Hippocampal formation (tissue), 2 donors: ENCODE measurements at places on chromosomes 3 and 15.
A peak's percentile ranks its signal among the peaks of the same experiment; 100 is the strongest.

DNA sequence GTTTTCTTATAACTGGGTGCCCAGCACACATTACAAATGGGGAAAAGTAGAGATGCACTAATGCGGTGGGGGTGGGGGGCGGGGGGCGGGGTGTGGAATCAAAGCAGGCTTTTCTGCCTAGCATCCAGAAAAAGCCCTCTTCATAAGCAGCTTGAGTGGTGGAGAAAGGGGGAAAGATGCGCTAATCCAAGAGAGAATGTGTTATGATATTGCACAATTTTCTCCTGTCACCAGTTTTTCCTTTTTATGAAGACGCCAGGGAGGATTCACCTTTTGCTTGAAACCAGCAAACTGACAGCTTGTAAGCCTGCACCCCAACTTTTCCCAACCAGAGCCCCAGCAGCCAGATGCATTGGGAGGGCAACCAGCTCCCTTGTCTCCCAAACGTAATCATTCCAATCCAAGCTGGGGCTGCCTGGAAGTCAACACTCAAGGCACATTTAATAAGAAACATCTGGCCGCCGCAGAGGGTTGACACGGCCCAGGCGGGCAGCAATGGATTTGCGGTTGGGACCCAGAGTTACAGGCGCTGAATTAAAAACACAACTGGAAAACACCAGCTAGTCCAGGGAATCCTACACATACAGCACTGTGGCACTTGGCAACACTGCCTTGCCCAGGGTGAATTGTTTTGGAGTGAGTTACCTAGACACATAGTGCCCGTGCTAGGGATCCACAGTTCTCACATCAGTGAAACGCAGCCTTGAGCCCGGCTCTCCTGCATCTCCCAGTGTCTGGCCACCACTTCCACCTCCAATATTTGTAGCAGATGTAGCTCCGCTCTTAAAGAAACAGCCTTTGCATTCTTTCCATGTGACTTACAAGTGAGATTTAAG is 218.5 kb upstream of the PRICKLE2 start:
- DNase-seq: no peak

GRCh38 chr3:46024131-46024530 is 3.2 kb downstream of the XCR1 start:
- DNase-seq: no peak

- DNase-seq: no peak
Observed at GRCh38 chr3:176633511-176633910, 563.8 kb downstream of the TBL1XR1 start.

- DNase-seq: no peak
Observed at GRCh38 chr3:172159962-172160538, 120.7 kb downstream of the FNDC3B start.

DNA sequence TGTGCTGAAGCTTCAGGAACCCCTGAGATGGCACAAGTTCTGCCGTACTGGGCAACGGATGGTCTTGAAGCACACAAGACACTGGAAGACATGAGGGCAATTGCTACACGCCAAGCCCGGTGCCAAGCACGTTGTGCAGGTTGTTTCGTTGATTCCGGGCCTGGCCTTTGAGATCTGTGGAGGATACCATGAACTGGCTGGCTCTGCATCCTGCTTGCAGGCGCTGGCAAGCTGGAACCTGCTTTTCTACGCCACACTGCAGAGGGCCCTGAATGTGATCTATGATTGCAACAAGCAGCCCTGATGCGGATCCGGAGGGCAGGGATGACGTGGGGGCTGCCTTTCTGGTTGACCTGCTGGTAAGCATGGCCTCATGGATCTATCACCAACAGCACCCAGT is 262.5 kb upstream of the ATP10A start:
- no peak for DNase-seq

GRCh38 chr3:152858170-152858800 is 23.4 kb downstream of the P2RY1 start:
- no peak for DNase-seq

DNA sequence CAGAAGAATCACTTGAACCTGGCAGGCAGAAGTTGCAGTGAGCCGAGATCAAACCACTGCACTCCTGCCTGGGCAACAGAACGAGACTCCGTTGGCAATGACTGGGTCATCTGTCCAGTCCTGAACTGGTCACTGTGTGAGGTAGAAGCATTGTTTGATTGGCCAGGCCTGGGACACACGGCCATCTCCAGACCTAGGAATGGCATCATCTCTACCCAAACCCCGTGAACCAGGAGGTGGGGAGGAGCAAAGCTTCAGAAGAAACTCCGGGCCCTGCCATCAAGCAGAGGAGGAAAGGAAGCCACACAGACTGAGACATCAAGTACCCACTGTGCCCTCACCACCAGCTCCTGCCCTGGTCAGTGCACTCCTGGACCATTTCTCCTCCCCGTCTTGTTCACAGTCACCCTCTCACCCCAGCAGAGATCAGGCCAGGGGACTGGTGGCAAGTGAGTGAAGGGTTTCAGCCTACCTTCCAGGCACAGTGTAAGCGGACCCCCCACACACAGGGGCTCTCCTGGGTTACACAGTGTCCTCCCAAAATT is 31.6 kb downstream of the GOLGA6L2 start:
- DNase-seq: no peak

DNA sequence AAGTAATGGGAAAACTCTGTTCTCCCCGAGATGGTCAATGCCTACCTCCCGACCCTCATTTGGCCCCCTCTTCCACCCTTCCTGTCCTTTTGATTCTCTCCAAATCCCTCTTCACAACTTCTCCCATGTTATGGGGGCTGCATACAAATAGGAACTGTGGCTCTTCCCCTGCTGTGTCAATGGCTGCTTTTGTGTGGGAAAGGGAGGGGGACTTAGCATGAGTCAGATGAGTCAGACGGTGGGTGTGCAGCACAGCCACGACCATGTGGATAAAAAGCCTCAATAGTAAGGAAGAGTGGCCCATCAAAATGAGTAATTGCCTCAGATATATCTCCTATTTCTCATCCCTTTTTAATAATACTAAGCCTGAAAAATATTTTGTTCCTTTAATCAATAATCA is 31.9 kb downstream of the SPATA16 start:
- peak; percentile 0 for DNase-seq

DNA sequence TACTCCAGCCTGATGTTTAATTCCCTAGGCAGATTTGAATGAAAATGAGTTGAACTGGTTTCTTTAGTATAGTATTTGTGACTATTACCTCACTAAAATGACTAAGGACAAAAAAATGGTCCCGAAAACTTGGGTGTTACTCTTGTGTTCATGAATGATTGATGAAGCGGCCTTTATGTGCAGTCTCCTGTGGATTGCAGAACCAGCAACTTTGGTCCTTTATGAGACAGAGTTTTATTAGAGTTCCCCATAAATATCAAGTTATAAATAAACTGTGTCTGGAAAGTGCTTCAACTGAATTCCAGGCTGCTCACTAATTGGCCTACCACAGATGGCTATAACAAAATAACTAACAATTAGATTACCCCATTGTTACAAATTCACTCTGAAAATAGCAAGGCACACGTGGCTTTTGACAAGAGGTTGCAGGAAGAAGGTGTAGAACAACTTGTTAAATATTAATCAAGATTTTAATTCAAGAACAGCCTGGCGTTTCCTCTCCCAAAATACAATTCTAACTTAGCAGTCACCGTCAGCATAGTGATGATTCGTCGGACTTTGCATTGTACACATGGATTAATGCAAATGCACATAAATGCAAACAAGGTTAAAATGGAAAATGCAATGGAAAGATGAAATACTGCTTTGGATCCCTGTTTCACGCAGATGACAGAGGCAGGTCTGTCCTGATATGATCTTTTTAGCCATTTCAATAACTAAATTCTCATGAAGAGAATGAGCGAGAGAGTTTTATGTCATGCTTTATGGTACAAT is 567.3 kb upstream of the ZNF717 start:
- no peak for DNase-seq

DNA sequence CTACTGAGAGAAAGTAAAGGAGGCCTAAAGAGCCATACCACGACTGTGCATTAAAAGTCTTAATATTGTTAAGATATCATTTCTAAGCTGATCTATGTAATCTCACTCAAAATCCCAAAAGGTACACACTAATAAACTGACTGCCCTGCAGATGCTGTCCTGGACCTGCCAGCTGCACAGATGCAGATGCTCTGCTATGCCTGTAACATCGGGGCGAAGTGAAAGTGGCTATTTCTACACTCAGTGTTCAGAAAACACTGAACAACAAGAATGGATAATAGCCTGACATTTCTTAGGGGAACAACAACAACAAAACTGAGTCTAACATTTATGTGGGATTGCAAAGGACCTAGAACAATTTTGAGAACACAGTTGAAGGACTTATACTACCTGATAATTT is 31.9 kb downstream of the RAD18 start:
- no peak for DNase-seq

DNA sequence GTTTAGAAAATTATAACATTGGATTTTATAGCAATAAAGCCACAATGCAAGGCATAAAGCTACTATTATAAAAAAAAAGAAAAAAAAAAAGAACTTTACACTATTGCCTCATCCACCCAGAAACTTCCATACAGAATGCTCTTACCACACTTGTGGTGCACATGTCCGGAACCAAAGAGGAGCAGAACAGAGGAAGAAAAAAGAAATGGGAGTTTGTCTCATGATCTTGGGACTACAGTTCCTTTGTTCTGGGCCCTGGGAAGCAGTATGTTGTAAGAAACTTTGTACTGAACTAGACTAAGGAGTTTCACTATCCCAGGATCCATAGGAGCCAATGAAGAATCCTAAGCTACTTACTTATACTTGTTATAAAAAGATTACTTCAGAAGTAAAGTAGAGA is 36.1 kb downstream of the FMN1 start:
- DNase-seq: no peak

DNA sequence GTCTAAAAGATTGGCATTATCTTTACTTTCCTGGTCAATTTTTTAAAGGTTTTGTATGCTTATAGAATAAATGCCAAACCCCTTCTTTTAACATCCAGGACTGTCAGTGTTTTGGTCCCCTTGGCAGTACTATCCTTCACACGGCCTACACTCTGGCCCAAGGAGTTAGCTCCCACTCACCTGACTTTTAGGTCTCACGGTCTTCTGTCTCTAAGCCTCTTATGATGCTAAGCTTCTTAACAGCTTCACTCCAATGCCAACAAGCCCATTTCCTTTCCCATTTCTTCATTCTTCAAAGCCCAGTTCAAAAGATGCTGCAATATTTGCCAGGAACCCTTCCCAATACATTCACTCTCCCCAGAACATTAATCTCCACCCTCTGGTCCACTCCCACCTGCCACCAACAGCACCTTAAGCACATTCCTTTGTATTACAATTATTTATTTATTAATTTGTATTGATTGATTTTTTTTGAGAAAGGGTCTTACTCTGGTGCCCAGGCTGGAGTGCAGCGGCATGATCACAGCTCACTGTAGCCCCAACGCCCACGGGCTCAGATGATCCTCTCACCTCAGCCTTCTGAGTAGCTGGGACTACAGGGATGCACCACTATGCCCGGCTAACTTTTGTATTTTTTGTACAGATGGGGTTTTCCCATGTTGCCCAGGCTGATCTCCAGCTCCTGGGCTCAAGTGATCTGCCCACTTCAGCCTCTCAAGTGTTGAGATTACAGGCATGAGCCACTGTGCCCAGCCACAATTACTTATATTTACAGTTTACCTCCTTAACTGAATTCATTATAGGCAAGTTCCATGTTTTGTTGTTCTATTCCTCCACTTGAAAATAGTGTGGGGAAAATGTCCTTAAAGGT is 27.8 kb downstream of the IFT80 start:
- no peak for DNase-seq

- no peak for DNase-seq
Observed at GRCh38 chr3:126133606-126134005, 46.8 kb downstream of the ALDH1L1 start.

DNA sequence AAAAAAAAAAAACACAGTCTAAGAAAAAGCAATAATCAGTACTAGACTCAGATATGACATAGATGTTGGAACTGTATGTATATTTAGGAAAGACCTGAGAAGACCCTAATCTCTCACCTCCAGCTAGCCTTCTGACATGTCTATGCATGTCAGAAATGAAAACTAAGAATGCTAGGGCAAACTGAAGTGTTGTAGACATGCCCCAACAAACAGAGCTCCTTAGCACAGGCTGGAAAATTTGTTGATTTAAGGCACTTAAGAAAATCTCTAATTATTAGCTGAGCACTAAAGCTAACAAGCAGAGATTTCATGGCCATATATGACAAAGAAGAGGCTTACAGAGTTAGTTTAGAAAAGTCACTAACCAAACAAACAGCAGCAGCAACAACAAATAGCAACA is 45.5 kb upstream of the PRSS50 start:
- no peak for DNase-seq

- DNase-seq: no peak
Observed at GRCh38 chr3:108136561-108137459, 46.0 kb upstream of the CD47 start.

- no peak for DNase-seq
Observed at GRCh38 chr3:15805756-15806266, 8.0 kb upstream of the ANKRD28 start.

GRCh38 chr3:126746395-126747177 is 42.5 kb downstream of the CHCHD6 start:
- DNase-seq: no peak

DNA sequence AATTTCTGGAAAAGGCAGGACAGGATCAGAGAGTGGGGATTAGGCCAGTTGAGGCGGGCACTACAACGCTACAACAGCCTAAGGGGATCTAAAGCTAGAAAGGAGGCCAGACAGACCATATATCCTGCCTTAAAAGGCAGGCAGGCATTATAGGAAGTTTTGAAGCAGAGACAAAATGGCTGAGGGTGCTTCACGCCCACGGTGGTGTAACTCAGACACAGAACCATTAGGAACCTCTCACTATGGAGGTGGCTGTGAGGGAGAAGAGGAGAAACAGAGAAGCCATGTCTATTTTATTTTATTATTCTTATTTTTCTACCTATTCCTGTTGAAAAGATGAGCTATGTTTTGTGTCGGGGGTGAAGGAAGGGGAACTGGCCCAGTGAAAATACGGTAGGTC is 2.1 kb upstream of the USP4 start:
- no peak for DNase-seq

GRCh38 chr15:89038146-89038545 is 50.1 kb upstream of the ABHD2 start:
- no peak for DNase-seq

DNA sequence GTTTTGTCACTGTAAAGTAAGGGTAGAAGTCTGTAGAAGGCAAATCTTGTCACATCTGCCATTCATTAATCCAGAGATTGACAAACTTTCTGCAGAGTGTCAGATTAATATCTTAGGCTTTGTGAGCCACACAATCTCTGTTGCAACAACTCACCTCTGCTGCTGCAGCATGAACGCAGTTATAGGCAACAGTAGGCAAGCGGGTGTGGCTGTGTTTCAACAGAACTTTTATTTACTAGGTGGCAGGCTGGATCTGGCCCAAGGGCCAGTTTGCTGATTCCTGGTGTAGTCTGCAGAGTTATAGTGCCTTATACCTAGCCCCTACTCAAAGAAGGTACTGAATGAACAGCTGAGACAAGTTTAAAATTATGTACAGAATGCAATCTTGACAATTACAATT is 396.7 kb downstream of the FOXP1 start:
- DNase-seq: no peak

- no peak for DNase-seq
Observed at GRCh38 chr15:57160823-57161560, 215.3 kb upstream of the CGNL1 start.
